ENCODE measurements at places on chromosomes 6 and 20. TPM values are rescaled to one million over a fixed set of nuclear protein-coding genes. Genes with fewer than 3 reads are reported as not detected.

The ZC2HC1B gene
- not detected for total RNA-seq

The USP49 gene
- 16.7 TPM for total RNA-seq

The AK9 gene
- 3.8 TPM for total RNA-seq

The MCHR2 gene
- not detected for total RNA-seq

The CCDC170 gene
- total RNA-seq, result not detected

The RSPO3 gene
- not detected for total RNA-seq

The RRAGD gene
- total RNA-seq, result 20.2 TPM

The SIGLEC1 gene
- not detected for total RNA-seq

The KCNG1 gene
- 0.86 TPM for total RNA-seq

DNA sequence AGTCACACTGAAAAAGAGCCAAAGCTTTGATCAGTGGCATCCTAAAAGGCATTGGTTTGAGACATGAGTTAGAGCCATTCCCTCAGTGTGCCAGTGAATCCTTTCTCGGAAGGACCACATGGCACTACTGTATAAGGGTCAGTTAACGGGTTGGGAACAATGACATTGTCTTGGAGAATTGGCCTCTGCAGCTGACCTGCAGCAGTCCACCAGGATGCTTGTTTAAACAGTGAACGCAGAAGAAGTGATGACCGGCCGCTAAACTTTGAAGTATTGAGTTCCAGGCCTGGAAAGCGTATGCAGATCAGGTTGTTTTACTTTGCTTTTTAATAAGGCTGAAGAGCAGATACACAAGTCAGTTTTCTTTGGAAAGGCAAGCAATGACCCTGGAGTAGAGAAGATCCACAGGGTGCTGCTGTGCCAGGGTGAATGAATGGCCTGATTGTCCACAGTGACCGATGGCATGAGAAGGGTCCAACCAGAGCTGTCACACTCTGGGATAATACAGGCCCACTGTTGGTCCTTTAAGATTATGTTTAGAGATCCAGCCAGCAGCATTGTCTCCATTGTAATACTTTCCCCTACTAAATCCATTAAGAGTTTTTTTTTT, 57.8 kb downstream of the GMPR start:
- DNase-seq, result no peak

GRCh38 chr6:93676581-93676980, 257.2 kb upstream of the EPHA7 start:
- no peak for DNase-seq

GRCh38 chr6:35573495-35574110, 60.9 kb upstream of the TULP1 start:
- DNase-seq, result no peak

GRCh38 chr20:58130581-58130980, 97.9 kb downstream of the ANKRD60 start:
- no peak for DNase-seq

GRCh38 chr20:59832406-59833363, 100.8 kb downstream of the SYCP2 start:
- no peak for DNase-seq

- DNase-seq, result no peak
Observed at GRCh38 chr6:120871416-120872261, 462.6 kb downstream of the TBC1D32 start.

GRCh38 chr20:35339007-35339406, 46.8 kb upstream of the FAM83C start:
- DNase-seq, result no peak

GRCh38 chr6:111551521-111552231, 54.0 kb downstream of the TRAF3IP2 start:
- DNase-seq, result no peak

DNA sequence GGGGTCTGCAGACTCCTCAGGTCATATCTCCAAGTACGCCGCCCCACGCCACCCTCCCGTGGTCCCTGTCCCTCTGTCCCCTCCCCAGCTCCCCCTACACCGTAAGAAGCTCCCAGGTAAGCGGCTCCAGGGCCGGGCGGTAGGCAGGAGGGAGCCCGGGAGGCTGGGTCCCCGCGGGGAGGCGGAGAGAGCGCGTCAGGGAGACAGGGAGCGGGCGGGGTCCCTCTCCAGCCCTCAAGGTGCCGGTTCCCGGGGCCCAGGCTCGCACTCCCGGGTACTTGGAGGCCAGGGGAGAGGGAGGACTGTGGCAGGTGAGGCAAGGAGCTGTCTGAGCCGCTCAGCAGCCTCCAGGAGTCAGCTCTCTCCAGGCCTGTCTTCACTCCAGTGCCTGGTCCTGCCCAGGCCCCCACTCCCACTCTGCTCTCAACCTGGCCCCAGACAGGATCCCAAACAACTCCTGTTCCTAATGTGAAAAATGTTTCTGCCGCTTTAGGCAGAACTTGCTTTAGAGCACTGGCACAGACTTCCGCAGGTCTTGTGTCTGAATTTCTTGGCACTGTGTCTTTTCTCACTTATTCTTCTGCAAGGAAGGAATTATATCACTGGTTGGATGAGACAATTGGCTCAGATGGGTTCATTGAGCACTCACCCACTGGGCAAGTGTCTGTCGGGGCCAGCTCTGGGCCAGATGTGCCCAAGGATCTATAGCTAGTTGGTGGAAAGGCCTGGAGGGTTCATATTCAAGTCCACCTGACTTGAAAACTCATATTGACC, 36.6 kb downstream of the HLA-G start:
- no peak for DNase-seq

- no peak for DNase-seq
Observed at GRCh38 chr6:15434823-15435380, 189.0 kb downstream of the JARID2 start.

DNA sequence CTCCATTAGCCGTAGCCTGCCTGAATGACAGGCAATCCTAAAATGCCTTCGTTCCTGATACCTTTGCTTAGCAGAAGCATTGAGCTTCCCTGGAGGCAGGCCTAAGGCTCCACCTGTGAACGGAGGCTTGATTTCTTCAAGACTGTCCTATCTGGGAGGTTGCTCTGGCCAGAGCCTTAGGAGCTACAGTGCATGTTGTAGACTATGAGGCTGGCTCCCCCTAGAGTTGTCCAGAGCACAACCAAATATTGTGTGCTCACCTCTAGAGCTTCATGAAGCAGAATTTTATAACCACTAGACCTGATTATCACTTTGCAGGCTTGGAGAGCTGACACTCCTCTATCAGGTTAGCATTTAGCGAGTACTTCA, 217.8 kb downstream of the MAFB start:
- no peak for DNase-seq

GRCh38 chr20:46347841-46348803, 39.8 kb upstream of the CDH22 start:
- DNase-seq, result no peak

DNA sequence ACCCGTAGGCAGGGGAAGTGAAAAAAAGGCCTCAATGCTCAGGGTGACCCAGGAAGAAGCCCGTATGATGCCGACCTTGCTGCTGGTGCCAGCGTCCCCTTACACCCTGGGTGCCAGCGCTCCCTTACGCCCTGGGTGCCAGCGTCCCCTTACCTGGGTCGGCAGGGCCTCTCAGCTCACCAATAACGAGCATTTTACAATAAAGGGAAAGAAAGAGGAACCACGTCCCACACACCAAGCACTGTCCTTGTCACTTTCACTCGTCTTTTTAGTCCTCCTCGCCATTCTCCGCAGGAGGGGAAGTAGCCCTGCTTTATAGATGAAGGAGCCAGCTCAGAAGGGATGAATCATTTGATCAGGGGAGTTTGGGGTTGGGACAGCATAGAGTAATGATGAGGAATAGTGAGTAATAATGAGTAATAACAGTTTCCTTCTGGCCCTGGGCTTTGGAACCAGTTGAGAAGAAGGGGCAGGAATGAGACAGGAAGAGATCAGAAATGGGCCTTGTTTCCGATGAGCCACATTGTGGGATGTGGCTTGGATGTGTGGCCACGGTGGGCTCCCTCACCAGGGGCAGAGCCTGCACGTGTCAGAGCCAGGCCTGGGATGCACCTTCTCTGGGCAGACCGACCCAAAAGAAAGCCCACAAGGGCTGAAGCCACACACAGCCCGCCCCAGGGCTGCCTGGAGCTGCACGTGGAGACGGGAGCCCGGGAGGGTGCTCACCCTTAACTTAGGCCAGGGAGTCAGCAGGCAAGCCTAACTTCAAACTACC, 75.7 kb downstream of the SYNJ2 start:
- peak; percentile 67 for DNase-seq

DNA sequence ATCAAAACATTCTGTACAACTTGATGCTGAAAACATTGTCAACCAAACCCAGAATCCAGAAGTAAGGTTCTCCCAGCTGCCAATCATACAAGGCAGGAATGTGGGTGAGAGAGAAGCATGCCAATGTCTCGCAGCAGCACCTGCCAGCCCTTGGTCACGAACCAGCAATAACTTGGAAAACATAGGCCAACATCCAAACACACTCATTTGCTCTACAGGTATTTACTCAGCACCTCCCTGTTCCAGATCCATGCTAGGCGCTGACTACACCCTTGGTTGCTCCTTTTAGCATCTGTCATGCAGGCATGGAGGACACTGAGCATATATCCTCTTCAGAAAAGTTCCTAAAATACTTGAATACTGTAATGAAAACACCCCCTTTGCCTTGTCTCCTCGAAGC, 63.6 kb downstream of the FAXC start:
- no peak for DNase-seq

DNA sequence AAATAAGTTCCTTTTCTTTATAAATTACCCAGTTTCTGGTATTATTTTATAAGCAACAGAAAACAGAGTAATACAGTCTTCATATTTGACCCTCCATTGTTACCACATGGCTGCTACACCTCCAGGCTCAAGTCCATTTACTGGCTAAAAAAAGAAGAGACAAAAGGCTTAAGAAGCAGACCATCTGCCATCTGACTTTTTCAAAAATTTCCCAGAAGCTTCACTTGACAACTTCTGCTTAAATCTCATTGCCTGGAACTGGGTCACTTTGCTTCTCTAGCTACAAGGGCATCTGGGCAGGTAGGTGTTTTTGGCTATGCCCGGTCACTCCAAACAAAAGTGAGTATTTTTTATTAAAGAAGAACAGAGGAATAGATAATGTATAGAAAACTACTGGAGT, 118.0 kb downstream of the GRM1 start:
- no peak for DNase-seq

DNA sequence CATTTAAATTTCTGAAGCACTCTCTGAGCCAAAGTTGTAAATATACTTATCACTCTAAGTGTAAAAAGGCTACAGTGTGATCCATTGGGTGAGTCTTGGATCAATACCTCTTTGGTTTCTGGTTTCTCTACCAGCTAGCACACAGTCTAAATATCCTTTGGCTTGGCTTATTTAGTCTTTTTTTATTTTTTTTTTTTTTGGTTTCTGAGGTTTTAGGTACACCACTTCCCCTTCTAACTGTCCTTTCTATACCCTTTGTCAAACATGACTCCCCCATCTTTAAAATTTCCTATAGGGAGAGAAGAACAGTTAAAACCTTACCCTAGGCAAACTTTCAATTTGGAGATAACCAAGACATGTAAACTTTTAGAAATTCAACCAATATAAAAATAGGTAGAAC, 379.0 kb downstream of the PHF3 start:
- no peak for DNase-seq

GRCh38 chr6:2230659-2231277, 14.6 kb downstream of the GMDS start:
- DNase-seq, result no peak

- DNase-seq, result no peak
Observed at GRCh38 chr6:14925025-14925698, 320.7 kb upstream of the JARID2 start.

DNA sequence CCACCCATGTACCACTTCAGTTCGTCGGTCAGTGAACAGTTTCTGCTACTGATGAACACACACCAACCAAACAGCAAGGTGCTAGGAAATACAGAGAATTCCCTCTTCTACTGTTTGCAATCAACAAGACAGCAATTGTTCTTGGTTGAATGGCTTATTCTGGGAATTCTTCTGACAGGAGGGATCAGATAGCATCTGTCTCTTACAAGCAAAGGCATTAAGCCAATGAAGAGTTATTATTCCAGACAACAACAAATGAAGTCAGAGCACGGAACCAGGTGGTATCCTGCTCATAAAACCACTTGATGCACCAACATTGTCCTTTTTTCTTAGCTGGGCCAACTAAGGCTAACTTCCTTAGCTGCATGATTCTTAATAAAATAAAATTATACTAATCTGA, 37.8 kb downstream of the PTPRK start:
- no peak for DNase-seq

DNA sequence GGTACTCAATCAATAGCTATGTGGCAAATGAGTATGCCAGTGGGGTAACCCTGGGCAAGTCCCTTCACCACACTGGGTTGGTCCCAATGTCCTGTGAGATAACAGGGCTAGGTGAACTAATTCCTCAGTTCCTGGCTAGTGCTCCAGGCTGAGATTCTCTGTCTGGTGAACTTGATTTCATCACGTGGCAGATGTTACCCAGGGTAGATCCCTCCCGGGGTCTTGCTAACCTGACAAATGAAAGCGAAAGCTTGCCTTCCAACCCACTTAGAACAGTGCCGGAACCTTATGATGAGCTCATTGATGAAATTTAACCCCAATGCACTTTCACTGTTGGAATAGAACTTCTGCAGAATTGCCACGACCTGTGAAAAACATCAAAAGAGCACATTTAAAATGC, 6.6 kb upstream of the ANKRD60 start:
- no peak for DNase-seq

GRCh38 chr20:38836991-38837390, 31.5 kb downstream of the PPP1R16B start:
- no peak for DNase-seq

GRCh38 chr20:38665094-38665493, 59.2 kb upstream of the SLC32A1 start:
- no peak for DNase-seq

DNA sequence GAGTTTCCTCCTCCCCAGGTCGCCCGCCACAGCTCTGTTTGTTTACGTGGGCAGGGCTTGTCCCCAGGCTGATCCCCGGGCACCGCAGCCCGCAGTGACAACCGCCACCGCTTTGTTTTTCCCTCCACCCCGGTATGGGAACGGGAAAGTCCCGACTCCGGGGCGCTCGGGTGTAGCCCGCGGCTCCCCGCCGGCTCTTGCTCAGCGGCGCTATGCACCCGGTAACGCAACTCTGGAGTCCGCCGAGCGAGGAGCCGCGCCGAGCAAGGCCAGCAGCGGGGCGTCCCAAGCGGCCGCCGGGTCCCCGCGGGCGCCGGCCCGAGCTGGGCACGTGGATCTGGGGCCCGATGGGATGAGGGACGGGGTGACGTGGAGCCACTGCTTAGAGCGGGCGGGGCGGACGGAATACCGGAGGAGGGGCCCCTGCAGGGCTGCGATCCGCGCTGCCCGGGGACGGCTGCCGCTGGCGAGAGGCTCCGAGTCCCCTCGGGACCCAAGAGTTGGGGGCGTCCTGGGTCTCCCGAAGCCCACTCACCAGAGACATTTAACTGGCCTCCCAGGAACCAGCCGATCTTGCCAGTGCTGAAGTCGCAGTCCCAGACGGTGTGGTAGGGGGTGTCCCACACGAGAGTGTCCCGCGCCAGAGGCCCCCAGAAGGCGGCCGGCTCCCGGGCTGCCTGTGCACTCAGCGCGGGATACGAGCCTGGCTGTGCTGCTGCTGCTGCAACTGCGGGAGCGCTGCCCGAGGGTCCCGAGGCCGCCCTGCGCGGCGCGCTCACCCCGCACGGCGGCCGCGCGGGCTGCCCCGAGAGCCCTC, 497 bp downstream of the ACSS1 start:
- DNase-seq, result peak; percentile 90

- DNase-seq, result no peak
Observed at GRCh38 chr20:9930142-9930541, 91.3 kb upstream of the PAK5 start.
